ENCODE measurements at places on chromosomes 12 and 14.

DNA sequence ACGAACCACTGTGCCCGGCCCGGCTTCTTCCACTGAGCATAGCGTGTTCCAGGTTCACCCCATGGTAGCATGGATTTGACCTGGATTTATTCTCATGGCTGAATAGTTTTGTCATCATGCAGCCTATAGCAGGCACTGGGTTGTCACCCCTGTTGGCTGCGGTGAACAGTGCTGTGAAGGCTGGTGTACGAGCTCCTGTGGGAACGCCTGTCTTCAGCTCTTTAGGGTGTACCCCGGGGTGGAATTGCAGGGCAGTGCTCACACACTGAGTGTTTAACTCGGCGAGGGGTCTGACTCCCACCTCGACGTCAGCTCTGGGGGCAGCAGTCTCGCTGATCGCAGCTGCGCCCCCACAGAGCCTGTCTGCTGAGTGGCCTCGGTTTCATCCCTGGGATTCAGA is 15.3 kb downstream of the MMP17 start:
- no peak for DNase-seq

DNA sequence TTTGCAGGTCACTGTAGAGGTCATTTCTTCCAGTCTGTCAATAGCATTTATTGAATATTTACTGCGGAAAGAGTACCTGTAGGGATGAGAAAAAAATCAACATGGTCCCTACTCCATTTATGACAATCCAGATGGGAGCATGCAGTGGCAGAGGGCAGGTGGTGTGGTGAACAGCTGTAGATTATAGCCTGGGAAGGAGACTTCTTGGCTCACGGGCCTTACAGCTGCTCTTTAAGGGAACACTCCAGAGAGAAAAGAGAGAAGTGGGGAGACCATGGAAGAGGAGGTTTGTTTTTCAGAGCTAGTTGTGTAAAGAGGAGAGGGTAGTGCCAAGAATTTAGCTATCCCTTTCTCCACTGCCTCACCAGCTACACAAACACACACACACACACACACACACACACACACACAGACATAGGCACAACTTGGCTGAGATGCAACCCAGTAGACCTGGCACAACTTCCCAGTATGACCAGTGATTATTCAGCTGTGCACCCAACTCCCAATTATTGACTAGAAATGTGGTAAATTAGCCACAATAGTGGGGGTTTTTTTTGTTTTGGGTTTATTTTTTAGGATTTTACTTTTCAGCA is 41.0 kb downstream of the GPHB5 start:
- no peak for DNase-seq

- no peak for DNase-seq
Observed at GRCh38 chr12:7403466-7403865, 40.5 kb downstream of the CD163L1 start.

DNA sequence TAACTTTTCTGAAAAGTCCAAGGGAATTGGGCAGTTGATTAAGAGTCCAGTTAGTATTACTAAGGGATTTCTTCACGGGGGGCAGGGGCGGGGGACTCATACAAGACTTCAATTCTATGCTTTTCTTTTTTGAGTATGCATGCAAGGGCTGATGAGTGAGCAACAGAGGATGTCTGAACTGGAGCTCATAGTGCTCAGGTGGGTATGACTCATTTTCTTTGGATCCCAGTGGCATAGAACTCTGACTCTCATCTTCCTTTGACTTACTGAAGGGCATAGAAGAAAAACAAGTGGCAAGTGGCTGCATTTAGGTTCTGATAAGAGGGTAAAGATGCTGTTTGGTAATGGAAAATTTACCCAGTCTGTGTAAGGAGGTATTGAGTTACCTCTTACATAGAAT is 749.2 kb downstream of the NOVA1 start:
- no peak for DNase-seq

DNA sequence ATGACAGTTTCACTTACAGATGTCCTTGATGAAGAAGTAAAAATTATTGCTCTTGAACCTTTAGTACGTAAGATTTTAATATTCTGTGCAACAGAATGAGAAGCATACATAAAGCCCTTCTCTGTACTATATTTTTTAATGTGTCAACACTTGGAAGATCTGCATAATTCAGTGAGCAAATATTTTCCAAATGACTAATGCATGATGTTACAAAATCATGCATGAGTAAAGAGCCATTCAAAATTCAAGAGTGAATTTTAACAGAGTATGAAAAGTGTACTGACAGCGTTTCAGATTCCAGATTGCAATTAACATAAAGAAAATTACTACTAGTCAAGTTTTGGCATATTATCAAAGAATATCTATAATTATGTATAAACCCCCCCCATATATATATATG is 101.4 kb upstream of the BBS10 start:
- peak; percentile 43 for DNase-seq

DNA sequence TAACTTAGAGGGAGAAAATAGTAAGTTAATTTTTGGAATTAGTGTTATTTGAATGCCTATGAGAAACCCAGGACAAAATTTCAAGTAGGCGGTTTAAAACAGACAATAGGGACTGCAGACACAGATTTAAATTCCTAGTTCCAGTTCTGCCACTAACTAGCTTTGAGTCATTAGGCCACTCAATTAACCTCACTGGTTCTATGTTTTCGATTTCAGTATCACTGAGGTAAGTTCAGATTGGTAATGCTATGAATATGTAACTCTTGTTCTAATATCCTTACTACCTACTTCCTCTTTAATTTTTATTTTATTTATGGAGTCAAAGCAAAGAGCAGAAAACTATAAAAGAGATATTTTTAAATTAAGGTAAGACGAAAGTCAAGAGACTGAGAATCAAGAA is 52.6 kb downstream of the GALC start:
- DNase-seq, result no peak

GRCh38 chr12:6193853-6194815 is 6.1 kb upstream of the CD9 start:
- no peak for DNase-seq

DNA sequence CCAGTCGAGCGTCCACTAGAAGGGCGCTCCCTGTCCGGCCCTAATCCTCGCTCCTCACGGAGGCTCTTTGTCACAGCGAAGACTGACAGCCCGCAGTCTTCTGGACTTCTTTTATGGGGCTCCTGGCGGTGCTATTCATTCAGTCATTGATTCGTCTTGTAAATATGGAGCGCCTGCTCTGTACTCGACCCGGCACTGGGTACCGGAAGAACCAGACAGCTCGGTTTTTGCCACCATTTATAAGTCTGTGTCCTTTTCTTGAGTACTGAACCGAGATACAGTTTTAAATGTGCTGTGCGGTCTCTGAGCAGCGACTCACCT is 570 bp downstream of the DMAC2L start:
- no peak for DNase-seq

DNA sequence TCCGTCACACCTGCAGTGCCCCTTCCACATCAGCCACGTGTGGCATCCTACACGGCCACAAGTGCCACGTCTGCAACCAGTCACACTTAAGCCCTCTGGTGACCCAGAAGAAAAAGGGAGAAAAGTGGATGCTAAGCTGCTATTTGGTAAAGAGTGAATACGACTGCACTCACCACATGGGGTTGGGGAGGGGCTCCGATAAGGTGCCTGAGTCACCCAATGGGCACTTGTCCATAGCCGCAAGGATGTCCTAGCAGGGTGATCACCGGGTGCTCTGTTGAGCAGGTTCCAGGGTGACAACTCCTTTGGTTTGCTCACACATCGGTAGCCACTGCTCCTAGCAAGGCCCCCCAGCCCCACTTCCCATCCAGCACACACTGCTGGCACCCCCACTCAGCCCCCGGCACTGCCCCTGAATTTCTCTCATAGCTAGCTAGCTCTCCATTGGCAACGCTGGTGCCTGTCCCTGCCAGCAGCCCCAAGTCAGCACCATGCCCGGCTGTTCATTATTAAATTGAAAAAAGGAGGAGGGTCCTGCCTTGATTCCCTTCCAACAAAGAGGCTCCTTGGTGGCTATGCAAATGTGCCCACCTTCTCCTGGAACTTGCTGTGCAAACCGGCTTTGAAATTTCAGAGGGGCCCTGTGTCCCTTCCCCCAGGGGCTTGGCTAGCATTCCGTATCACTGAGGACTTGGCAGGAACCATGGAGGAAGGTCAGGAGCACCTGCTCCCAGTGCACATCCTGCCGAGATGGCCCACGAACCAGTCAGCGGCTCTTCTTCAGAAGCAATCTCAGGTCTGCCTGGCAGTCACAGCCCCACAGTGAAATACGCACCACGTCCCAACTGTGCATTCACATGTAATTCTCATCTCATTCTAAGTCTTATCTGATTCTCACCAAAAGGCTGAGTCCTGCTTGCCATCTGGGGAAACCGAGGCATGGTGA is 227.7 kb upstream of the DIO3 start:
- no peak for DNase-seq

GRCh38 chr12:131112021-131112420 is 158.3 kb downstream of the ADGRD1 start:
- no peak for DNase-seq

GRCh38 chr14:103724116-103724515 is 8.5 kb downstream of the ZFYVE21 start:
- no peak for DNase-seq

DNA sequence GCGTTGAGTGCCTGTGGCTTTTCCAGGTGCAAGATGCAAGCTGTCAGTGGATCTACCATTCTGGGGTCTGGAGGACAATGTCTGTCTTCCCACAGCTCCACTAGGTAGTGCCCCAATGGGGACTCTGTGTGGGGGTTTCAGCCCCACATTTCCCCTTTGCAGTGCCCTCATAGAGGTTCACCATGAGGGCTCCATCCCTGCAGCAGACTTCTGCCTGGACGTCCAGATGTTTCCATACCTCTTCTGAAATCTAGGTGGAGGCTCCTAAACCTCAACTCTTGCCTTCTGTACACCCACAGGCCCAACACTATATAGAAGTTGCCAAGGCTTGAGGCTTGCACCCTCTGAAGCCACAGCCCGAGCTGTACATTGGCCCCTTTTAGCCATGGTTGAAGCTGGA is 52.9 kb downstream of the PRKCH start:
- DNase-seq, result no peak

DNA sequence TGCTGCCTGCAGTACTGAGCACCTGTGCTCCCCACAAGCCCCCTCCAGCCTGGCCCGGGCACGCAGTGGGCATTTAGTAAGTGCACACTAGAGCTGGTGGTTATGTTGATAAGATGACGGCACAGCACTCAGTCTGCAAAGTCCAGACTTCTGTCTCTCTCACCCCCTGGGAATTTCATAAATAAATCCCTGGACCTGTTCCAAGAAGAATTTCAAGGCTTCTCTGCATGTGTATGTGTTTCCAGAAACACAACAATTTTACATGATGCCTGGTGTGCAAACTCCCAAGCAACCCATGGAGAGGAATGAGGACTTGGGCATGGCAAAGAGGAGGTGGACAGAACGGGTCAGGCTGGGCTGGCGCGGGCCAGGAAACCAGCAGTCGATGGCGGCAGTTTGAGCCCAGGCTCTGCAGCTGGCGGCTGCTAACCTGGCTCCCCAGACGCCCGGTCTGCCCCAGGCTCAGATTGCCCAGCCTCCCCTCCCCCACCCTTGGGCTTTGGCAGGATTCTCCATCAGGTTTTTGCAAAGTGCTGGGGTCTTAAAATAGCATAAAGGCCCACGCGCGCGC is 10.4 kb upstream of the ACVR1B start:
- no peak for DNase-seq

GRCh38 chr14:34475163-34475562 is 13.1 kb upstream of the SPTSSA start:
- no peak for DNase-seq

All from fibroblast of skin of left biceps (primary cell).